ENCODE measurements at places on chromosomes 3 and 15.

DNA sequence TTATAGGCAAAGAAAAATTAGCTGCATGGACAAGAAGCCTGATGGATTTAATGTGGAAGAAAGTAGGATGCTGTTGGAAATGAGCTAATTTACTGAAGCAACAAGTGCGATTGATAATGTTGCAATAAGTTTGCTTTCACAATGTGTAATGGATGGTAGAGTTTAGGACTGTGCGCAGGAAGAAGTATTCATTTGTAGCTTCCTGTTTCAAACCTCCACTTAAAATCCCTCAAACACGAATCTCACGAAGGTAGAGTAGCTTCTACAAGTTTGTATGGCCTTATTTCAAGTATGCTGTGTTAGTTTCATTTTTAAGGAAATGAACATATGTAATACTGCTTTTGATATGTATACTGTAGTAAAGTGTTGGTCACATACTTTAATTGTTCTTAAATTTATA, 42.3 kb downstream of the KCNH8 start:
- DNase-seq: no peak

DNA sequence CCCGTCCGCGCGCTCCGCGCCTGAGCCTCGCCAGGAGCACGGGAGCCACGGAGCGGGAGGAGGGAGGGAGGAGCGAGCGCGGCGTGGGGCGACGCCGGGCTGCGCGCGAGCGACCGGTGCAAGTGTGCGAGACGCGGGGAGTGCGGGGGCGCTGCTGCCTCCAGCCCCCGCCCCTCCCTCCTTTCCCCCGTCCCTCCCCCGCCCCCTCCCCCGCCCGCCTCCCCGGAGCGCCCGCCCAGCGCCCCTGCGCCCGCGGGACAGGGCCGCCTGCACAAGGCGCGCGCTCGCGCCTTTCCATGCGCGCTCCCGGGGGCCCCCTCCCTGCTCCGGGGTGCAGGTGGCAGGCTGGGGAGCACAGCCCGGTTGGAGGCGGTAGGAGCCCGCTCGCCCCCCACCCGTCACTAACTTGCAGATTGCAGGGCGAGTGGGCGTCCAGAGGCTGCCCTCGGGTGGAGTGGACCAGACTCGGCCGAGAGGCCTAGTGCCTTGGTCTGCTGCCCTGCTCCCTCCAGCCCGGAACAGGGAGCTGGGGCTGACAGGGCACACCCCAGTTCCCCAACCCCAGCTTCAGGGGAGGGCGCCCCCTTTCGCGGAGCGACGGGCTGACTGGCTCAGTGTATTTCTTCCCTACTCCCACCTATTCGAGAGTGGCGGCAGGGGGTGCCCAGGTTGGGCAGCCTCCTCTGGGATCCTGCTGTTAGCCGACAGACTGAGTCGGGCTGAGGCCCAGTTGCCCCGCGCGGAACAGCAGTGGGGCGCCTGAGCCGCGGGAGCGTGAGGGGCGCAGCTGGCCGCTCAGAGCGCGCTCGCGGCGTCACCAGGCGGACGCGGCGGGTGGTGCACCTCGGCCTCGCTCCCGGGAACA, at the start of gene WNT7A:
WNT7A (minus strand) TSS at position 126 of the 865 bp plus-strand sequence. CDS start 255 bp downstream, outside the sequence.
- no peak for DNase-seq

GRCh38 chr3:143037867-143038266, 36.5 kb downstream of the U2SURP start:
- no peak for DNase-seq

DNA sequence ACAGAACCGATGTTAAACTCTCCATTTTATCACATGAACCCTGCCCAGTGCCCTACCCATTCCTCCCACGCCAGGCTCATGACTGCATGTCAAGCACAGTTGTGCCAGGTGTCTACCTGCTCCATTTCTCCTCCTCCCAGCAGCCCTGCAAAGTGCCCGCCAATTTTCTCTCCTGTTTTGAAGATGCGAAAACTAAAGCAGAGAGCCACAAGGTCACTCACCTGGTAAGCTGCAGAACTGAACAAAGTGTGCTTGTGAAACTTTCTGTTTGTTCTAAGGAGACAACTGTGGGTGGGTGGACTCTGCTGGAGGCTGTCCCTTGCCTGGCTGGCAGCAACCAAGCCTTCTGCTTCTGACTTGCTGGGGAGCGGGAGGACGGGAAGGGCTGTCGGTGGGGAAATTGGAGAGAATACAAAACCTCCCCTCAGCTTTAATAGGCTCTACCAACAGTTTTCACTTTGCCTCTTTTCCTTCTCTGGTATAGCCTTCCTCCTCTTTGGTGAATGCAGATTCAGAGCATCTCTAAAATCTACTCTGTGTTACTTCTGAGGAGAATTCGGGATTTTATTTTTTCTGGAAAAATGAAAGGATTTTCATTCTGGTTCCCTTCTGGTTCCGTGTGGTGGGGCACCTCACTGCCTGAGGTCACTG, 23.0 kb downstream of the LIMD1 start:
- DNase-seq: no peak

DNA sequence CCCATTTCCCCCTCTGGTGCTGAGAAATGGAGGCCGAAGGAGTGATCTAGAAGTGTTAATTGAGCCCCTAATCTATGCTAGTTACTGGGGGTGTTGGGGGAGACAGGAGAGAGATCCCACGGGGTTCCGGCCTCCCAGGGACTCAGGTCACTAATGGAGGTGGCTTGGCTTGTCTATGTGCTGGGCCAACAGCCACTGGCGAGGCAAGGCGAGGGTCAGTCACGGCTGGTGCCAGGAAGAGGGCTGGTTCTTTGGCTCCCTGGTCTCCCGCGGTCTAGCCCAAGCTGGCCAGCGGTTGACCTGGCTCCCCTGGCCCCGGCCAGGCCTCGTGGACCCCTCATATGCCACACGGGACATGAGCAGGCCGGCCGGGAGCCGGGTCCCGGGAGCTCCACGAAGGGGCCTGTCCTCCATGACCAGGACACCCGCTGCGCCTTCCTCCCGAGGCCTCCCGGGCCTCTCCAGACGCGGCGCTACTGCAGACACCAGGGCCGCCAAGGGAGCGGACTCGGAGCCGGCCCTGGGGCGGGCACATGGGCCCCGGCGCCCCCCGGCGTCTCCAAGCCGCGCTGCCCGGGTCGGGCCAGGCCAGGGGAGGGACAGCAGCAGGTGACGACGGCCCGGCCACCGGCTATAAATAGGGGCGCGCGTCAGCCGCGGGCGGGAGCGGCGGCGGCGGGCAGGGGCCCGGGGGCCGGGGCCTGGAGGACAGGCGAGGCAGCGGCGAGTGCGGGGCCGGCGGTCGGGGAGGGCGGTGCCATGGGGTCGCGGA, at the start of gene ALPK3:
ALPK3 (plus strand) TSS at position 663 of the 772 bp plus-strand sequence; CDS start at position 760, 97 bp downstream.
- DNase-seq: no peak

DNA sequence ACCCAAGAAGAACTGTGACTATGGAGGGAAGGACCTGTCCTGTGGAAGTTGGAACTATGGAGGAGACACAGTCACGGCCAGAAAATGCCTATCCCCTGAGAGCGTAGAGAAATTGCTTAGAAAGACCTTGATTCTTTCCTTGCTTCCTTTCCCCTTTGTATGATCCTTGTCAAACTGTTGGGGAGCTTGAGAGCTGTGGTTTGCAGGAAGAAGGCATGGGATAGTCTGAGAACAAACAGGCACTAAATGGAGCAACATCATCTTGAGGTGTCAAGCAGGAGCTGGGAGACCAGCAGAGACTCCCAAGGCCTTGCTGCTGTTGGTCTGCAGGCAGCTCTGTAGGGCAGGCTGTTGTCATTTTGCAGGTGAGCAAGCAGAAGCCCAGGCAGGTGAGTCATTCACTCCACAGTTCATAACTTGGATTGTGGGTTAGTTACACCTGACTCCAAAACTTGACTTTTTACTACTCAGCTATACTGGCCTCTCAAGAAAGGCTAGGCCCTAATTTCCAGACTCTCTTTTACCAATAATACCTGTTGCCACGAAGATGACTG, 298.9 kb downstream of the LRTM1 start:
- DNase-seq: no peak

DNA sequence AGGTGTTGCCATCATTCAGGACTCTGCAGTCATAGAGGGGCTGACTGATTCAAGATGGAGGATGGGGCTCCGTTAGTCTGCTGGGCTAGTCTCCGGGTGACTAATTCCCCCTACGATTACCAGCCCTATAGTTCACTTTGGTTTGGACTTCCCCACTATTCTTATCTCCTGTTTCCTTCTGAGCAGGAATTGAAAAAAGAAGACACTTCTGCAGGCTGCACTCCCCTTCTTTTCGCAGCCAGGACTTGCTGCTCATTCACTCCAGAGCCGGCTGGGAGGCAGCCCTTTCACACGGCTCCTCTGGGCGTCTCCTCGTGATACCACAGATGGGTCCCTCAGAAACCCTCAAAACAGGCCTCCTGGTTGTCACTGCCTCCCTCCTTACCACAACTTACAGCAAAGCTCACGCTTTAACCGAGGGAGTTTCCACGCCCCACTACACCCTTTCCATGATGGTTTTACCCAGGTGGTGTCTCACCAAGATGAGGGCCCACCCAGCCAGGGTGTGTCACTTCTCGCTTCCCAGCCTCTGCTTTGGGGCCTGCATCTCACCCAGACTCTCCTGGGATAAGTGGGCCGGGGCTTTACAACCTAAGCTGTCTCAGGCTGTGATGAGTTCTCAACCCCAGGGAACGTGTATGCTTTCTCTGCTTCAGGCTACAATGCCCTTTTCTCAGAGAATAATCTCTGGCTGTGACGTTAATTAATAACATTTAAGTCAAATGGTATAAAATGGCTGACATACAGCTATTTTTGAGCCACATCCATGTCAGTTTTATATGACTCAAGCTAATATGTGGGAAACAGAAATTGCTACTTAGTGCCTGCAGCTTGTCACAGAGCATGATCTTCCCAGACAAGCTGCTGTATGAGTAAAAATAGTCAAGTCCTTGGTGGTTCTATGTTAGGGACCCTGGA, 11.9 kb downstream of the CX3CR1 start:
- no peak for DNase-seq

DNA sequence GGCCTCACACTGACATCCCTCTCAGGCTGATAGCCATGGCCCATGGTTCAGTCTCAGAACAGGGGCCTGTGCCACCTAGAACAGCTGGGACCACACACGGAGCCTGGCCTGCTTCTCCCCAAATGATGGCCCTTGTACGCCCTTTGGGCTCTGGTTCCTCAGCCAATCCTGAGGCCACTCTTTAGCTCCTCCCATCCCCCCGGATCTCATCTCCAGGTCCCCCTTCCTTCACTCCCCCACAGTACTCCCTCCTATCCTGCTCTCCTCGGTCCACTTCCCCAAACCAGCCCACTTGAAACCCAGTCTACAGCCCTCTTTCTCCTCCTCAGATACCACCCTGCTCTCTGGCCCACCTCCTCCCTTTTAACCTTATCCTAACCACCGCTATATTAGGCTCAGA, 17.8 kb upstream of the ZFYVE19 start:
- no peak for DNase-seq

- DNase-seq: no peak
Measured at GRCh38 chr3:188183452-188183851, 29.5 kb downstream of the LPP start.

DNA sequence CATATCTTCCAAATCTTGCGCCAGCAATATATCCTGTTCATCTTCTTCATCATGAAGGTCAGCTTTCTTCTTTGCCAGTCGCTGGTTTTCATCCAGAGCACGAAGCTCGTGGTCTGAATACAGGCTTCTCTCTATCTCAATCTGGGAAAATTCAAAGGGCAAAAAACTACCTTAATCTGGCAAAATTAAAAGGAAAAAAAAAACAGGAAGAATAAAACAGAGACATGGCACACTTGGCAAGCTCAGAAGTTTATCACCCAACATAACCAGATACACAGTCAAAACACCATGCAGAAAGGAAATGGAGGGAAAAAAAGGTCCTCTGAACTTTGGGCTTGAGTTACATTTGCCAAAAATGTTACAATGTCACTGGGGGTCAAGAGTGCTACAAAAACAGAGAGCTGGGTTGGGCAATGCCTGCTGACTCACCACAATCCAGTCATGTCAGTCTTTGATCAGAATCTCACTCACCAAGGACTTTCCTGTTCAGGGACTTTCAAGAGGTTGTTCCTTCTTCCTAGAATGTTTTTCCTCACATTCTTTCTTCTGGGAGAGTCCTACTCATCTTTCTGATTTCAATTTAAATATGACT, 1.5 kb downstream of the MRPL46 start:
- DNase-seq: no peak

- no peak for DNase-seq
Measured at GRCh38 chr15:39919748-39920509, at the start of gene GPR176. TSS of gene GPR176 (minus strand) at chr15:39920266. CDS start at chr15:39920026, 240 bp downstream.

DNA sequence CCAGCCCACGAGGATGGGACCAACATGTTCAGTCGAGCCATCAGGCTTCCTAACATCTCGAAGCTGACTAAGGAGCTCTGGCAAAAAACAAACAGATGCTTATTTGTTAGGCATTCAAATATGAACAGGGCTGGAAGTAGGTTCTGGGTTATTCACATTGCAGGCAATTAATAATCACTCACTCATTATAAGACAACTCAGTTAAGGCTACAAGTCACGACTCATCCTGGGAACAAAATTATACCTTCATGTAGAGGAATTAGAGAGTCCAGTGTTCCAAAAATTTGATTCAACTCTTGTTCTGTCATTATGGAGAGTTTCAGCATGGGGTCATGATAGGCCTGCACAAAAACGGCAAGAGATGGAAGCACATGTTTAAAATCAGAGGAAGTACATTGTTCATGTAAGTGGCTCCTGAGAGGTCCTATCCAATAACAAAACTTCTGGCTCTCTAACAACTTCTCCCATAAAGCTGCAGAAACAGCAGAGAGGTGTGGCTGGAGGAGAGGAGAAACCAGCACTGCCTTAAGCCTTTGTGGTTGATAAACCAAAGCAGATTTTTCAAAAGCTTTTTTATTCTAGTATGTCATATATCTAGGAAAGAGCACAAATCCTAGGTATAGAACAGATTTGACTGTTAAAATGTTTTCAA, 50.6 kb downstream of the ARHGEF3 start:
- no peak for DNase-seq

DNA sequence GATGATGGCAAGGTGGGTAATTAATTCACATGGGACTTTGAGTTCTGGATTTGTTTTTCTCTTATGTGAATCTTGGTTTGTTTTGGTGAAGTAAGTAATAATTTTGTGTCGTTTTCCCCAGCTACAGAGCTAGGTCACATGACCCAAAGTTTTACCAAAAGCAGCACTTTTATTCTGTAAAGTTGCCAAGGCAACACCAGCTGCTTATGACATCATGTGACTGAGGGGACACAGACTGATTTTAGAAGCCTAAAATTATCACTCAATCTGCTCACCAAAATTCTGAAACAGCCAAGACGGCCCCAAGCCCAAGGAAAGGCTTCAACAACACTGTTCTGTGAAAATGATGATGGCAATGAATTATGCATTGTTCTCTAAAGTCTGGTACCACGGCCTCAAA, 63.9 kb downstream of the MEX3B start:
- DNase-seq: no peak

- no peak for DNase-seq
Measured at GRCh38 chr15:83866692-83867091, 212.8 kb downstream of the ADAMTSL3 start.

DNA sequence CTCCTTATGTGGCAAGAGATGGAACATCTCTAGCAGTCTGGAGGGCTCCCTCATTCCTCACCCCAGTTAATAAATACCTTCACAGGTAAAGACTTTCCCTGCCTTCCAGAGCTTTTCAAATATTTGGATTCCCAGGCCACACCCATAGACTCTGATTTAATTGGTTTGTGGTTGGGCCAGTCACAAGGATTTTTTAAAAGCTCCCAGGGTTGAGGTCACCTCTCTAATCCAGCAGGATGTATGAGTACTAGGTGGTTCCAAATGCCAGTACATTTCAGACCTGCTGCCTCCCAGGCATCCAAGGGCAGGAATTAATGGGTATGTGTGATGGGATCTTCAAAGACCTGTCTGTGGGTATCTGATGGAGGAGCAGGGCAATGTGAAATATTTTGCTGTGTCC, 312.8 kb downstream of the CLSTN2 start:
- no peak for DNase-seq

- no peak for DNase-seq
Measured at GRCh38 chr3:81048058-81048665, 713.3 kb downstream of the GBE1 start.

GRCh38 chr3:89353465-89353864, 246.0 kb downstream of the EPHA3 start:
- no peak for DNase-seq

All from NCI-H1436 (cell line).